Motor neuron (in vitro differentiated cells): ENCODE measurements at places on chromosomes 7 and 10.

- peak; percentile 30 for ATAC-seq
These were observed 331.7 kb downstream of the KCNMA1 start for GRCh38 chr10:77305650-77306632.

DNA sequence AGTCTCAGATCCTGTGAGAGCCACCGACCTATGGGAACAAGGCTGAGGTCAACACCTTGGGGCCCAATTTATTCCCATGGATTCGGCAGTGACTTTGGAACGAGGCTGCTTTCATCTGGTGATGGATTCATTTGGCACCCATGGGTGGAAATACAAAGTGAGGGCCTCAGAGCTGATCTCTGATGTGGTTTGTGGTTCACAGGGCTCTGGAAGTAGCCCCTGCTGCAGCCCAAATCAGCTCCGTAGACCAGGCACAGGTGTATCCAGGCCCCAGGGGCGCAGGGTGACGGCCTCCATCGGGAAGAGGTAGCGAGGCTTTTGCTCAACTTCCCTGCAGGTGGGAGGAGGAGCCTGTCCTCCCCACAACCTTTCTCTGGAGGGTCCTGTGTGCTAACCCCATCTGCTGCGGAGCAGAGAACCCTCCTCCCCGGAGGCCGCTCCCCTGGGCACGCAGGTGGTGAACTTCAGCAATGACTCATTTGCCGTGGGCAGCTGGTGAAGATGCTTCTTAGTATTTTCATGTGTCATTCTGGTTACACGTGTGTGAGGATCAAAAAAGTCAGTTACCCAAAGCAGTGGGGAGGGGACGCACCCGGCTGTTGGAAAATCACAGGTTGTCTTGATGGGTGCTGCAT, 7.5 kb upstream of the JAKMIP3 start:
- no peak for ATAC-seq

DNA sequence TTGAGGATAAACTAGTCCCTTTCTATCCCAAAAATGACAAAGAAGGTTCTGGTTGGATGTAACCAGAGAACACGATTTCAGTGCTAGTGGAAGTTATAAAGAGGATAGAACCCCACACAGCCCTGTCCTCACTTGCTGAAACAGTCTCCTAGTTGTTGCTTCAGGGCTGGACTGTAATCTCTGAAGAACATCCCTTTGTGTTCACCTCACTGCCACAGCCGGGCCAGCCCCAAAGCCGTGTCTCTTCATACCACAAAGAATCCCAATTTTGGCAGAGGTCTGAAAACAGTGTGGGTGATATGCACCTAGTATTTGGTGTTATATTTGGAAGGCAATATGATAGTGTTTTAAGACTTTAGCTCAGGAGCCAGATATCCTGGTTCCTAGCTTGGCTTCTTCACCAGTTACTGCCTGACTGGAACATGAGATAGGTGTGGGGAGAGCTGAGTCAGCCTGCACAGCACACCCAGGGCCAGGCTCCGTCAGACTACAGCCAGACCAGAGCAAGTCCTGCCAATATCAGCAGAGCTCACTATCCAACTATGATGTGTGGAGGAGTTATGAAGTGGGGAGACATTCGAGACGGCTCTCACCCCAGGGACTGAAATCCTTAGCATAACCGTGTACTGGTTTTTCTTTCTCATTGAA, 21.2 kb downstream of the CYP3A4 start:
- no peak for ATAC-seq

DNA sequence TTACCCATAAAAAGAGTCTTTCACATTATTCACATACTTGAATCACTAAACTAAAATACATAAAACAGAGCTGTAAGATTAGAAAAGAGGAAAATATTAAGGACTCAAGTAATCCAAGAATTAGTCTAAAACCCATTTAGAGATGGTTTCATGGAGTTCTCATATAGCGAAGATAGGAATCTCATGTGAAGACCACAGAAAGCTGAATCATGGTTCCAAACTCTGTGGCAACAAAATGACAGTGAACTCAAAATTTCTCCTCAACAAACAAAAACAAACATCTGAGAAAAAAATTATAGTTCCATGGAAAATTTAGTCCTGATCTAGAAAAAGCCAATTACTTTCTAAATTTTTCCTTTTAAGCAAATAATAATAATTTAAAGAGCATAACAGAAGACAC, 34.6 kb downstream of the BAZ1B start:
- no peak for ATAC-seq

DNA sequence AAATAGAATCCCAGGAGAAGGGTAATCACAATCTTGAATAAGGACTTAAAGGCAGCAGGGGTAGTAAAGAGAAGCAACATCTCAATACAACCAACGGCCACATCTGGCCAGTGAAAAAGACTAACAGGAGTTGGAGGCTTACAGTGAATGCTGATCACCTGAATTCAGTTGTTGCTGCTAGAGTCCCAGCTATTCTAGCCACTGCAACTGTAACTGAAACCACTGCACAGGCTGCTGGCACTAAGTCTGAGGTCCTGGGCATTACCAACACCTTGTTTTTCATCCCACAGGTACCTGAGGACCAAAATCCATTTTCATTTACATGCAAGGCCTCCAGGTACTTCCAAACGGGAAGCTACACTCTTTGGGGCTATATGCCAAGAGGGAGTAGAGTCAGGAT, 44.4 kb downstream of the TPK1 start:
- no peak for ATAC-seq

- no peak for ATAC-seq
These were observed 95.0 kb downstream of the FRMD4A start for GRCh38 chr10:14235566-14236195.

DNA sequence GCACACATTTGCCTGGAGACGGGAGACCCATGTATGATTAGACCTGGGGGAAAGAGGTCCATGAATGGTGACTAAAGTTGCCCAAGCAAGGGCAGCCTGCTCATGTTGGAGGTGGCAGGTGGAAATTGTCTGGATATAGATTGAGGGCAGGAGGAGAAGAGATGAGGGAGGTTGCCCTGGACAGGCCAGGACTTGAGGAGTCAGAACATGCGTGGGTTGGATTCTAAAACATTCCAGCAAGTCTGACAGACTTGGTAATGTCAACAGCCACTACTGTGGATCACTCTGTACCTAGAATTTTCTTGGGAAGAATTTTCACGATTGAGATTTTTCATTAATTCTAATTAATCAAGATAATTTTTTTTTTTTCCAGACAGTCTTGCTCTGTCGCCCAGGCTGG, 19.1 kb upstream of the SVOPL start:
- ATAC-seq: no peak

DNA sequence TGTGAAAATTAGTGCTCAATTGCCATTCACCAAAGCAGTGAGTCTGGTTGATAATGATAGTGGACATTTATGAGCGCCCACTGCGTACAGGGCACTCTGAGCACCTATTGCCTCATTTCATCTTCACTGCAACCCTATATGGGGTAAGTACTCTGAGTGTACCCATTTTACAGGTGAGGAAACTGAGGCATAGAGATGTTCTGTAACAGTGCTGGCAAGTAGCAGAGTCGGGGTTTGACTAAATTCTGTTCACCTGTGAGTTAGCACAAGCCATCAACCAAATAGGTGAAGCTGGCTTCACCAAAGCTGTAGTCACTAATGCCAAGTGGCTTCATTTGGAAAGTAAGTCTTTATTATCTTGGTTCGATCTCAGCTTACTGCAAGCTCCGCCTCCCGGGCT, 135.8 kb downstream of the SPAG6 start:
- ATAC-seq: no peak

DNA sequence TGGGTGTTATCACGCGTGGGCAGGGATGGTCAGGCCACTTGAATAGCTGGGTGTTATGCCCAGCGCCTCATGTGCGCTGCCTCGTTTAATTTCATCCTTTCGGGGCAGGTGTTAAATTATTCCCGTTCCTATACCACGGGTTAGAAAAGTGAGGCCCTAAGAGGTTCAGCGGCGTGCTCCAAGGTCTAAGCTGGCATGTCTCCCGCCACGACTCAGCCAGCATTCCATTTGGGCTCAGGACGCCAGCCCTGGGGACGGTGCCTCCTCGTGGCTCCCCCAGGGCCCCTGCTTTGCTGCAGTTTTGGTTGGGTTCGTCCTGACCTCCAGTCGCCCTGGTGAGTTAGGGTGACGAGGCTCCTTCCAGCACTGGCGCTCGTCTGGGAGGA, 124.5 kb downstream of the TRRAP start:
- ATAC-seq: no peak

DNA sequence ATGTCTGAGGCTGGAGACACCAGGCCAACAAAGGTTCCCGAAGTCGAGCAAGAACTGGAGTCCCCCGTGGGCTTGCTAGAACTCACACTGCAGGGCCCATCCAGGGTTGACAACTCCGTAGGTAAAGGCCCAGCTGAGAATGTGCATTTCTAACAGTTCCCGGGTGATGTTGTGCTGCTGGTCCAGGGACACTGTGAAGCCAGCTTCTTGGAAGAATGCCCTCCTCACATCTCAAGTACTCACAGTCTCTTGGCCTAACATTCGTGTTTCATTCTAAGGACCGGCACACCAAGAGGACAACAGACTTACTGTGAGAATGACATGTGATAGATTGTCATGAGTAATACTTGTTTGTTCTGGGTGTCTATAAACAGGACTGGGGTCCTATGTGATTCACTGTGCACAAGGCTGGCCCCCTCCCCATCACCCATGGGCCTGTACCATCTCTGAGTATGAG, 682.3 kb upstream of the IGFBP3 start:
- peak; percentile 33 for ATAC-seq

- ATAC-seq: peak; percentile 94
These were observed 123.0 kb upstream of the JCAD start for GRCh38 chr10:30182191-30183054.

DNA sequence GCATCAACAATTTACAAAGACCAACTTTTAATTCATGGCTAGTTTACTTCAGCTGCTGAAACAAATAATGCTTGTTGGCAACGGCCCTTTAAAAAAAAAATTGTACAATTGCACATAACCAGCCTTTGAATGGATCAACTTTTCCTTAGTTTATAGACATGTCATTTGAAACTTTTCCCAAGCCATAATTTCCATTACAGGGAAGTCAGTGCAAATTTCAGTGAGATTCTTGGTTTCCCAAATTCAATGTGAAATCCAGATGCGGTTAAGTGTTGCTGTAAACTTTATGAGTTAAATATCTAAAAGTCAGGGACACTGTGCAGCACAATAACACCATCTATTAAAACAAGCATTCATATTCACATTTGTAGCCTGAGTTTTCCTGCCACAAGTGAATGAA, 182.2 kb downstream of the JAZF1 start:
- ATAC-seq: no peak

- peak; percentile 41 for ATAC-seq
These were observed 495.8 kb downstream of the PARD3 start for GRCh38 chr10:34319197-34319846.

DNA sequence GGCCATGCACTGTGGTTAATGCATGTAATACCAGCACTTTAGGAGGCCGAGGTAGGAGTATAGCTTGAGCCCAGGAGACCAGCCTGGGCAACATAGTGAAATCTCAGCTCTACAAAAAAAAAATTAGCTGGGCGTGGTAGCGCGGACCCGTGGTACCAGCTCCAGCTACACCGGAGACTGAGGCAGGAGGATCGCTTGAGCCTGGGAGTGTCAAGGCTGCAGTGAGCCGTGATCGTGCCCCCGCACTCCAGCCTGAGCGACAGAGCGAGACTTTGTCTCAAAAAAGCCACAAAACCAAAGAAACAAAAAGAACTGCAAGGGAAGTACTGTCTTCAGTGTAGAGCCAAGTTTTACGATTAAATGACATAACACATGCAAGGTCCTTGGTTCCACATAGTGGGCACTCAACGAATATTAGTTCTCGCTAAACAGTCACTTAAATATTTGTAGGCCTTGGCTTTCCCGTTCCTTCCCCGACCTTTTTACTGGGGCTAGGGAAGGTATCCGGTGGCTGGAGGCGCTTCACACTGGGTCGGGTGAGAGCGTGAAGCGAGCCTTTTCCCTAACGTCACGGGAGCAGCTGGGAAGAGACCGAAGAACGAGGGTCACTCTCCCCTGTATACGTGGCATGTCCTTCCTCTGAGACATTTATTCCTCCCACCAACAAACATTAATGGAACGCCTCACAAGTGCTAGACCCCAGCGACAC, 993 bp upstream of the SND1 start:
- ATAC-seq: no peak

GRCh38 chr10:123703195-123703790, 37.1 kb downstream of the GPR26 start:
- no peak for ATAC-seq

DNA sequence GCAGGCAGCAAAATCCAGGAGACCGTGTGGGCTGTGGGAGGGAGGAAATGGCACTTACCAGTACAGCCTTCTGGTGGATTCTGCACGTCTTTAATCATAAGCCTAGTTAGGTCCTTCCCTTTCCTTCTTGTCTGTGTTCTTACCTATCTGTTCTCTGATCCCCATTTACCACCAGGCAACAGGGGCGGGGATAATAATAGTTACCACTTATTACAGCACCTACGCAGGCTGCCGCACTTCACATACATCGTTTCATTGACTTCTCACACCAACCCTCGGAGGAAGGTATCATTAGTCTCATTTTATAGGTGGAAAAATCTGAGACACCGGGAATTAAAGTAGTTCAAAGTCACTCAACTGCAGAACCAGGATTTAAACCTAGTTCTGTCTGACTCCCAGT, 4.5 kb upstream of the EPHA1 start:
- ATAC-seq: no peak

DNA sequence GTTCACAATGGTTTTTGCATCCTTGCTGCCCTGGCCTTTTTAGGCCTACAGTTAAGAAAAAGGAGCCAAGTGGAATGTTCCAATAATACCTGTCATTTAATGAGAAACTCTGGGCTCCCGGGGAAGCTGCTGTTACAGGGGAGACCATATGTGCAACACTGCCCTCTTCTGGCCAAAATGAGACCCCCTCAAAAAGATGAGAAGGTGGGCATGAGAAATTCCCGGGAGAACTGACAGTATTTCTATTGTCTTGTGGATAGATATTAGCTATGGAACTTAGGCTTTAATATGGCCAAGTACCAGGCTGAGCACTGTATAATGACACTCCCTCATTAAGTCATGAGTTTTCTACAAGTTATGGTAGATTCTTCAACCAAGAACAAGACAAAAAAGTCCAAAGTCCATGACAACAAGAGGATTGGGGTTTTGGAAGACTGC, 99.4 kb downstream of the CCDC3 start:
- peak; percentile 65 for ATAC-seq

- ATAC-seq: no peak
These were observed 376.8 kb downstream of the DNAJB6 start for GRCh38 chr7:157713591-157713990.

DNA sequence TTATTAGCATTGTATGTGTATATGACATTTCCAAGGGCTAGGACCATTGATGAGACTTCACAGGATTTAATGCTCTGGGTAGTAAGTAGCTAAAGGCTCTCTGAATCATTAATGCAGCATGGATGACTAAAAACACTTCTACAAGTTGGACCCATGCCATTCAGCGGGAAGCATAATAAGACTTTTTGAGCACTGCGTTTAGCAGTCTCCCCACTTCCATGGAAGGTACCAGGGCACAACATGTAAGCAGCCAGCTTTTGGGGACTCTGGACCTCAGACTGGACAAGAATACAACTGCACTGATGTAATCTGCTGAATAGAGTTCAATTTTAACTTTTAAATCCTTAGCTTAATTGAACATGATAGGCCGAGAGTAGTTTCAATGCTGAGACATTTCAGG, 191.7 kb upstream of the IMMP2L start:
- ATAC-seq: no peak

- ATAC-seq: no peak
These were observed 418.9 kb downstream of the DGKB start for GRCh38 chr7:14483663-14484062.
